ENCODE measurements at places on chromosomes 7 and 10. TPM values are rescaled to one million over a fixed set of nuclear protein-coding genes. Genes with fewer than 3 reads are reported as not detected.

Gene UTF1
- total RNA-seq = under 0.01 TPM

Gene AGR3
- total RNA-seq = not detected

Gene SAMD9L
- total RNA-seq = 12.7 TPM

Gene ARHGAP22
- total RNA-seq = 67.3 TPM

Gene TMEM213
- total RNA-seq = not detected

Gene HOXA6
- 40.1 TPM for total RNA-seq

Gene LRRC61
- 46.6 TPM for total RNA-seq

Gene STK31
- under 0.01 TPM for total RNA-seq

Gene CALHM3
- total RNA-seq = 0.27 TPM

Gene GSTO2
- 5.7 TPM for total RNA-seq

Gene CYP2E1
- 0.81 TPM for total RNA-seq

Gene SHTN1
- total RNA-seq = 0.54 TPM
